ENCODE measurements at places on chromosomes 16 and 17. TPM values are rescaled to one million over a fixed set of nuclear protein-coding genes. Genes with fewer than 3 reads are reported as not detected.

HAS3 gene
- polyA plus RNA-seq = 0.27 TPM

CACNA1H gene
- polyA plus RNA-seq = 20.1 TPM

CDH1 gene
- 0.24 TPM for polyA plus RNA-seq

KCNJ16 gene
- 0.24 TPM for polyA plus RNA-seq

NR1D1 gene
- polyA plus RNA-seq = 59.0 TPM

TBX6 gene
- 0.22 TPM for polyA plus RNA-seq

CRHR1 gene
- not detected for polyA plus RNA-seq

AIPL1 gene
- polyA plus RNA-seq = not detected

NFATC2IP gene
- 10.4 TPM for polyA plus RNA-seq

SPAG5 gene
- 4.3 TPM for polyA plus RNA-seq

DOC2B gene
- polyA plus RNA-seq = 11.3 TPM

CCL7 gene
- polyA plus RNA-seq = 0.74 TPM

EXOC3L1 gene
- polyA plus RNA-seq = 26.7 TPM

CES3 gene
- polyA plus RNA-seq = 0.48 TPM

TBC1D3 gene
- polyA plus RNA-seq = 0.07 TPM

CSH2 gene
- not detected for polyA plus RNA-seq

PLEKHH3 gene
- 49.6 TPM for polyA plus RNA-seq

PSMC5 gene
- polyA plus RNA-seq = 247 TPM

TBC1D3I gene
- not detected for polyA plus RNA-seq
